Testis (tissue), 5 donors: ENCODE measurements at places on chromosomes 16 and 17.

DNA sequence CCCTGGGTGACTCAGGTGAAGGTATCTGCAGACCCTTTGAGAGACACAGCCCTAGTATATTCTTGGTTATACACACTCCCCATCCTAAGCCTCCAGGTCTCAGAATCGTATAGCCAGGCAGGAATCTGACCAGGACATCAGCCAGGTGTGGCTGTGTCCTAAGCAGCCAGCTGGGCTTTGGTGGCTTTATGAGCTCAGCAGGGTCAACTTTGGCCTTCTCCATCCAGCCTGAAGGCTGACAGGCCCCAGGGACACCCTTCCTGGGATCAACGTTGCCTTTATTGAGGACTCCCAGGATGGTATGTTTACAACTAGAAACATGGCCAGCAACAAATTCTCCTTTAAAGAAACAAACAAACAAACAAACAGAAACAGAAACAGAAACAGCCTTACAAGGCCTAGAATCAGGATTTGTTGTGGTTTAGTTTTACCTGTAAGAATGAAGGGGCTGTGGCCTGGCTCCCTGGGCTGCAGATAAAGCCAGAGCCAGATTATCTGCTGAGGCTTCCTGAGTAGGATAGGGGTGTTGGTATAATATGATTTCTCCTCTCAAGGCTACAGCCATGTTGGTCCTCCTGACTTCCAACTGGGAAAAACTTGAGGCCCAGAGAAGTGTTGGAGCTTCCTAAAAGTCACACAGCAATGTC lies 8.5 kb downstream of the KIF19 start:
- H3K27ac ChIP-seq: no peak overlapping the region
- no peaks in the 10 kb centered on the region for H3K36me3 ChIP-seq
- H3K4me3 ChIP-seq: no peak overlapping the region
- H3K4me1 ChIP-seq: no peaks in the 10 kb centered on the region
- no peak for DNase-seq
- H3K27me3 ChIP-seq: no peaks in the 10 kb centered on the region

DNA sequence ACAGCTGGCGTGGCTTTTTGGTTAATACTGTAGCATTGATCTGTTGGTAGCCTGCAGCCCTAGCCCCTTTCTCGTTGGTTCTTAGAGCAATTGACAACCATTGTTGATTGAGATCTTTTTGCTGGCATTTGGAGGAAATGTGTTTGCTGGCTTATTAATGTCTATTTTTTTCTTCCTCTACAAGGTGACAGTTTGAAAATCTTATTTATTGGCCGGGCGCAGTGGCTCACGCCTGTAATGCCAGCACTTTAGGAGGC lies 1.8 kb downstream of the ATXN2L start:
- peaks cover 3% of the 10 kb centered on the region for H3K36me3 ChIP-seq
- no peaks in the 10 kb centered on the region for H3K27me3 ChIP-seq
- peak overlapping the region; percentile 100 for H3K4me3 ChIP-seq
- peak overlapping the region; percentile 99 for H3K27ac ChIP-seq

DNA sequence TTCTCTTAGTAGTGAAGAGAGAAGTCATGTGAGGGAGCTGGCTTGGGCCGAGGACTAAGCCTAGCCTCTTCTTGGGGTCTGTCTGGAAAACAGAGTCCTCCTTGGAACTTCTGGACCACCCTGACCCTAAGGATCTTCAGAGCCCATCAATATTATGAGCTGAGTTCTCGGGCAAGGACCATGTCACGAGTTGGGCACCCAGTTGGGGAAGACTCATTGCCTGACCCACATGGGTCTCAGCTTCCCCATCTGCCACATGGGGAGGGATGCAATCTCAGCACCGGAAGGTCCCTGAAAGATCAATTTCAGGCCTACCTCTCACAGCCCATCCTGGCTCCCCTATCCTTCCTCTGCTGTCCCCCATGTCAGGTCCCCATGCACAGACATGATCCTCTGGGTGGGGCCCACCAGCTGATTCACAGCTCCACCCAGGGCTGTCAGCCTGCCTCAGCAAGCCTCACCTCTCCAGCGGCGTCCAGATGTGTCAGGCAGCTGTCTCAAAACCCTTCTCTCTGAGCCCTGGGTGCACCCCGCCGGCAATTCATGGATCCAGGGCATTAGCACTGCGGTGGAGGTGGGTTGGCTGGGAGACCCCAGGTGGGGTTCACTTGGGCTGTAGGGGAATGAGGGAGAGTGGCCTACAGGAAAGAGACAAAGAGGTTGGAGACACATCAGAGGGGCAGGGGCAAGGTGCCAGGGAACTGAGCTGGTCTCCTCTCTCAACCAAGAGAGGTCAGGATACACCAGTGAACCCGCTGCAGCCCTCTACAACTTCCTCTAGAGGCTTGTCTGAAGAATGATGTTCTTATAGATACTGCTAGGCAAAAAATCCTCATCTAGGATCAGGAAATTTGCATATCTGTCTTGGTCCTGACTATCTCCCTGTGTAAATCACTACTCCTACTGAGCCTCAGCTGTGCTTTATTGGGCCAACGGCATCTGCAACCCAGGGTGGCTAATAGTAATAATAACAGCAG lies 1.8 kb downstream of the NLRP1 start:
- no peaks in the 10 kb centered on the region for H3K36me3 ChIP-seq
- no peaks in the 10 kb centered on the region for H3K4me1 ChIP-seq
- no peak overlapping the region for H3K4me3 ChIP-seq
- H3K27ac ChIP-seq: no peak overlapping the region
- no peak for DNase-seq

DNA sequence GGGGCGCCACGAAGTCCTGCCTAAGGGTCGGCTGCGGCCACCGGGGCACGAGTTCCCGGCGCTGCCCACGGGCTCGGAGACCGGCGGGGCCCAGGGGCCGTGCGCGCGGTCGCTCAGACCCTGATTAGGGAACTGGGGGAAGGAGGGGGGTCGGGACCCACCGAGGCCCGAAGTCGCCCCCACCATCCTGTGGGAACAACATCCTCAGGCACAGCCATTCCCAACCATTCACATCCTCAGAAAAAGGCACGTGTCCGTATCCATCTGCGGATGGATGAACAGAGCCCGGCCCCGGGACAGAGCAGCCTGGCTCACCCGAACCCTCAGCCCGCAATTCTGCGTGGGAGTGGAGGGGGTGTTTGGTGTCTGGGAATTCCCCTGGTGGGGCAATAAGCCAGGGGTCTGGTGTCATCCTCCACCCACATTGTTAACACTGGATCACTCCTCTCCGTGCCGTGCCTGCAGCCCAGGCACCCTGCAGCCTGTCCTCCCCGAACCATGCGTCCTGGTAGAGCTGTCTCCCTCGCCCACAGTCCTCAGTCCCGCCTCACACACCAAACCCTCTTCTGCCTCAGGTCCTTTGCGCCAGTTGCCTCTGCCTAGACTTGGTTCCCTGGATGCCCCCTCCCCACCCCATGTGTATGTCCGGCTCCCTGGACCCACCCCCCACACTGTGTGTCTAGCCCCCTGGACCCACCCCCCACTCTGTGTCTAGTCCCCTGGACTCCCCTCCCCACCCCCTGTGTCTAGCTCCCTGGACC lies 789 bp upstream of the CCDC57 start:
- peak; percentile 80 for DNase-seq
- no peaks in the 10 kb centered on the region for H3K27me3 ChIP-seq
- peak overlapping the region; percentile 89 for H3K27ac ChIP-seq
- H3K4me1 ChIP-seq: peaks cover 26% of the 10 kb centered on the region
- H3K4me3 ChIP-seq: peak overlapping the region; percentile 88
- no peaks in the 10 kb centered on the region for H3K36me3 ChIP-seq

- no peak for DNase-seq
- H3K4me1 ChIP-seq: peaks cover 6% of the 10 kb centered on the region
- no peak overlapping the region for H3K27ac ChIP-seq
- no peaks in the 10 kb centered on the region for H3K27me3 ChIP-seq
These were observed 68.5 kb upstream of the MED9 start for GRCh38 chr17:17408236-17408794.

GRCh38 chr16:79287424-79287917 lies 313.1 kb downstream of the MAF start:
- no peaks in the 10 kb centered on the region for H3K27me3 ChIP-seq
- no peak overlapping the region for H3K4me3 ChIP-seq
- peaks cover 11% of the 10 kb centered on the region for H3K4me1 ChIP-seq
- H3K36me3 ChIP-seq: no peaks in the 10 kb centered on the region
- peak overlapping the region; percentile 45 for H3K27ac ChIP-seq

DNA sequence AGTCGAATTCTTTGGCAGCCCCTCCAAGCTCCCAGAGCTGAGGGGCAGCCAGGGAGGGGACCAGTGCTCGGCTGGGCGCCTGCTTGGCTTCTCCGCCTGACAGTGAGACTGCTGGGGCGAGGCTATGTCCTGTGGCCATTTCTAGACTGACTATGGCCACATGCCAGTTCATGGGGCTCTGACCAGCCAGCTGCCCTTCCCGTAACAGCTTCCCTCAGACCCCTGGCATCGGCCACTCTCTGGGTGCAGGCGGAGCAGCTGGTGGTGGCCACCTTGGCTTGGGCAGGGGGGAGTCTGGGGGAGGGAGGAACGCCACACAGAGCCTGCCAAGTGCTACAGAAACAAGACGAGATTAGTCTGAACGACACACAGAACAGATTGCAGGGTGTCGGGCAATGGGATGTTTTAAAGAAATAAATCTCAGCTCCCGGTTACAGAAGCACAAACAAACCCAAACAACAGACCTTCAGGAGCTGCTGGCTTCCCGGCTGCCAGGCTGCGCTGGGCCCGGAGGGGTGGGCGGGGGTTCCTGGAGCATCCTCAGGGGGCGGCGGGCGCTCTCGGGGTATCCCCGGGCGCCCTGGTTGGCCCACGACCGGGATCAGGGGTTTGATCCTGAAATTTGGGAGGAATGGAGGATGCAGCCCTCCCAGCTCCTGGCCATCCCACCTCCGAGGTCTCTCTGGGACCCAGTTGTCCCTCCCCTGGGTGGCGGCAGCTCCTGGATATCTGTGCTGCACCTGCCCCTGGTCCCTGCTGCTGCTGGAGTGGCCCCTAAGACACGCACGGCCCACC lies 34.5 kb downstream of the TBC1D16 start:
- no peak overlapping the region for H3K27ac ChIP-seq
- no peaks in the 10 kb centered on the region for H3K27me3 ChIP-seq
- H3K36me3 ChIP-seq: no peaks in the 10 kb centered on the region
- DNase-seq: no peak

GRCh38 chr16:66189951-66190350 lies 176.5 kb upstream of the CDH5 start:
- H3K27ac ChIP-seq: no peak overlapping the region
- no peak for DNase-seq
- H3K36me3 ChIP-seq: no peaks in the 10 kb centered on the region
- no peaks in the 10 kb centered on the region for H3K27me3 ChIP-seq
- H3K4me1 ChIP-seq: peaks cover 6% of the 10 kb centered on the region

DNA sequence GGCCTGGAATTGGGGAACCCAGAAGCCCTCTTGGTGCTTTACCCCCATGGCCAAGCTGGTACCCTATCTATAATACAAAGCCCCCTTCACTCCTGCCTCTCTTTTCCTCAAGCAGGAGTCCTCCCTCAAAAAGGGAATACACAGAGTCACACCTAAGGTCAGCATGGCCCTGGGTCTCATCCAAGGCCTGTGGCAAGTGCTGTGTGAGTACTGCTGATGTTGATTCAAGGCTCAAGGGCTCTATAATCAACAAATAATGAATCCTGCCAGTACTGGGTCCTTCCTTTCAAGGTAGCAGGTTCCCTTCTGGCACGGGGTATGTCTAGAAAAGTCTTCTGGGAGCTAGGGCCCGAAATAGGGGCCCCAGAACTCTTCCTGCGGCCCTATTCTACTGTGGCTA lies 187.3 kb downstream of the CYB561 start:
- no peaks in the 10 kb centered on the region for H3K36me3 ChIP-seq
- H3K27me3 ChIP-seq: no peaks in the 10 kb centered on the region
- no peak overlapping the region for H3K4me3 ChIP-seq
- H3K4me1 ChIP-seq: no peaks in the 10 kb centered on the region
- no peak overlapping the region for H3K27ac ChIP-seq

GRCh38 chr16:85262558-85263238 lies 150.4 kb upstream of the CIBAR2 start:
- no peak for DNase-seq
- H3K27me3 ChIP-seq: no peaks in the 10 kb centered on the region
- H3K36me3 ChIP-seq: no peaks in the 10 kb centered on the region
- no peaks in the 10 kb centered on the region for H3K4me1 ChIP-seq
- no peak overlapping the region for H3K27ac ChIP-seq
- no peak overlapping the region for H3K4me3 ChIP-seq

DNA sequence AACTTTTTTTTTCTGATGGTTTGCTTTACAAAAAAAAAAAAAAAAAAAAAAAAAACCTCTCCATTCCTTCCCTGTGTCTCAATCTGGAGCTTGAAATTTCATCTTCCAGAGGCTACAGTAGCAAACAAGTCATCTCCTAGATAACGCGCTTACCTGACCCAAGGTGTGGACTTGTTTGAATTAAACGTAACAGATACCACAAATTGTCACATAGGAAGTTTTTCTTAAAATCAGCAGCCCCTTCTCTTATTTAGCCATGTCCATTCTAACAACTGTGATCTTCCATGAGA lies 2.0 kb downstream of the STAT5B start:
- no peaks in the 10 kb centered on the region for H3K27me3 ChIP-seq
- DNase-seq: no peak
- H3K4me1 ChIP-seq: peaks cover 28% of the 10 kb centered on the region
- H3K27ac ChIP-seq: no peak overlapping the region

DNA sequence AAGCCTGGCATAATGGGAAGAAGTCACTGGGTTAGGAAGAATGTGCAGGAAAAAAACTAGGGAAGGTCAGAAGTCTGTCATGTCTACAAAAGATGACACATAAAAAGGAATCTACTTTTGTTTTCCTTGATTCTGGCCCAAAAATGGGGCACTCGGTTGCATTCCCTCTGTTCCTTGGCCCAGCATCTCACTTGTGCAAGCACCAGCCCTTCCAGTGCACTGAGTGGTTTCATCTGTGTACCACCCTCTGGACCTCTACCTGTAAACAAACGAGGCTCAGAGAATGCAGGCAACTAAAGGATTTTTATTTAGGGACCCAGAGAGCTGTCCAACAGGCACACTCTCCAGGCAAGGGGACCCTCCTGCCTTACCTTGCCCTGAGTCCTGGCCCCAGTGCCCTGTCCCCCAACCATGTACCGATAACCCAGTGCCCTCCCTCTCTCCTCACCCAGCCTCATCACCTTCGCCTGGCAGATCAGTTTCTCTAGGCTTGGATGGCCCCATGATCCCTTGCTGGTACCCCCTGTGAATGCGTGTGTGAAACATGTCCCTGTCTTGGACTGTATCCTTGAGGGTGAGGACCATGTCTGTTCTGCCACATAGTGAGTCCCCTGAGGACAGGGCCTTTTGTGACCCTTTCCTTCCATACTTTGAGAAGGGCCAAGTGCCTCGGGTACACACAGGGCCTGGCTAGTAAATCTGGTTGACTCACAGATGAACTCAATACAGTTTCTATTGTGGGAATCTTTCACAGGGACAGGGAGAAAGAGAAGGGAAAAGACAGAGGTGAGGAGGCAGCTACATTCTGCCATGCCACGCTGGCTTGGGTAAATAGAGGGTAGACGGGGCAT lies 13.3 kb downstream of the NXPH3 start:
- DNase-seq: no peak
- H3K27me3 ChIP-seq: no peaks in the 10 kb centered on the region
- no peaks in the 10 kb centered on the region for H3K4me1 ChIP-seq
- H3K27ac ChIP-seq: no peak overlapping the region
- no peak overlapping the region for H3K4me3 ChIP-seq

- H3K36me3 ChIP-seq: no peaks in the 10 kb centered on the region
- no peak overlapping the region for H3K4me3 ChIP-seq
- H3K27me3 ChIP-seq: no peaks in the 10 kb centered on the region
- no peaks in the 10 kb centered on the region for H3K4me1 ChIP-seq
These were observed 25.6 kb downstream of the PIK3R6 start for GRCh38 chr17:8841844-8842243.
